Cardiac fibroblast (primary cell): ENCODE measurements at places on chromosomes 7 and 10.

GRCh38 chr7:151306374-151306773 is 35.2 kb upstream of the NUB1 start:
- DNase-seq: no peak

DNA sequence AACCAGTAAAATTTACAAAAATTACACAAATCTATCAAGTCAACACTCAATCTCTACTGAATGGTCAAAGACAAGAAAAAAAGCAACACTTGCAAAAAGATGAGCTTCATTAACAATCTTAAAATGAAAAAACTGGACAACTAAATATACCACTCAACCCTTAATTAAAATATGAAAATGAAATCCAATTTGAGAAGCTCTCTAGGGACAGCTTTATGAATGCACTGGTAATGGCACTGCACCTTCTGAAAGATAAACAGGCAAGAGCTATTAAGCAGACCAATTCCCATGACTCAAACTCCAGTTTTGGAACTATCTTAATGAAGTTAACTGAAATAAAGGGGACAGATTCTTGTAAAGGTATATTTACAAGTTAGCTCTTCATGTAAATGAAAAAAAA is 135.7 kb downstream of the GALNT11 start:
- no peak for DNase-seq

GRCh38 chr10:119424258-119424975 is 118.1 kb downstream of the RGS10 start:
- DNase-seq: no peak

DNA sequence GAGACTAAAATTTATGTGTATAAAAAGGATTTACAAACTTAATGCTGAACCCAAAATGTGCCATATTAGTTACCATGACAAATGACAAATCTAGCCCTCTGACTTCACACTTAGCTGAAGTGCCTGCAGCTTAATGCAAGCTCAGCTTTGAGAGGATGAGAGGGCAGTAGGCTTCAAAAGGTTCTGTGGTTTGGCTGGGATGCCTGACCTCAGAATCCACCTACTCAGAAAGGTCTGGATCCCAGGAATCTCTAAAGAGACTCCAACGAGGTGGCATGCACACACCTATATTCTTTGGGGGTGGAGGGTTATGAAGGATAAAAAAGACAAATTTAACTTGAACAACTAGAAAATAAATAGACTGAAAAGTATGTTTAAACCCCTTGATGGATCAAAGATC is 213.4 kb downstream of the TAX1BP1 start:
- DNase-seq: no peak

GRCh38 chr7:55171157-55171556 is 152.3 kb downstream of the EGFR start:
- DNase-seq: no peak
